ENCODE measurements at places on chromosomes 1 and 21.

- DNase-seq: no peak
Observed at GRCh38 chr1:220410611-220411010, 117.3 kb upstream of the MARK1 start.

DNA sequence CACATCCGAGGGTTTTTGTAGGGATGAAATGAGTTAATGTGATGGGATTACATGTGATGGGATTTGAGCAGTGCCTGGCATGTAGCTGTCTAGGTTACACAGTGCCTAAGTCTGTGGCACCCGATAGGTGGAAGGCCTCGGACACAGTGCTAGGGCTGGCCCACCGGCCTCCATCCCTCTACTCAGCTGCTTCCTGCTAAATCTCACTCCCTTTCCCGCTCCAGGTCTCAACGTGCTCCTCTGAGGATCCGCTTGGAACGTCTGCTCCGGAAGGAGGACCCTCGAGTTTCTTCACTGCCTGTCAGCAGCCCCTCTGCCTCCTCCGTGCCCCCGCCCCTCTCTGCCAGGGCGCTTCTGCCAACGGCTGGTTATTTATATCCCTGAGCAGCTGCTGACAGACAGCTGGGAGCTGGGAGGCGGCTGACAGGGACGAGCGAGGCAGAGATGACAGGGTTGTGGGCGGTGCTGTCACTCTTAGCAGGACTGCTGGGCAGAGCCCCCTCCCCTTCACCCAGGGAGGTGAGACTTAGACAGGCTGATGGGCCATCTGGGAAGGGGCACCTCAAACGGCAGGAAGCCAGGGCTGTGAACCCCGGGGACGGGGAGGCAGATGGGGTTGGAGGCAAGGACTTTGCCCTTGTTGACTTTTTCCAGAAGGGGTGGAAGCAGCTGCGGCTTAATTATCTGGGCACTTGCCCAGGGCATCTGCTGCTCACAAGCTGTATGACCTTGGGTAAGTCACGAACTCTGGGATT is 26.6 kb upstream of the LRRN2 start:
- DNase-seq: no peak

DNA sequence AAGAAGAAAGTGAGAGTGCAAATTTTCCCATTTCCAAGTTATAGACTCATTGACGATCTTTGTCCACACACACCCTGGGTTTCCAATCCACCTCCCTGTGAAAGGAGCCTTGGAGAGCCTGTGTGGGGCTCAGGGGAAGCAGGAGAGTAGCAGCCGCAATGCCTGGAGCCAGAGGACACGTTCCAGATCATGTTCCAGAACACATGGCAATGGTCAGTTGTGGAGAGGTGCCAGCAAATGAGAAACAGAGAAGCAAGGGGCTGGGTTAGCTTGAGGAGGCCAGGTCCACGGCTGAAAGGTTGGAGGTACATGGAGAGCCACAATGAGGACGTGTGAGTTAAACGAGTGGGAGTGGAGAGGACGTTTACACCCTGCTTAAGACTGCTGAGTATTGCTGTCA is 33.0 kb upstream of the SIPA1L2 start:
- DNase-seq: no peak

GRCh38 chr1:218930472-218931241 is 243.0 kb upstream of the LYPLAL1 start:
- DNase-seq: no peak

- no peak for DNase-seq
Observed at GRCh38 chr1:228687587-228687986, 47.7 kb upstream of the RHOU start.

- no peak for DNase-seq
Observed at GRCh38 chr1:185244015-185244747, 72.9 kb downstream of the IVNS1ABP start.
